HCEC 1CT (cell line): ENCODE measurements at places on chromosomes 7 and 10.

- DNase-seq = no peak
These were observed 136.0 kb upstream of the KAT6B start for GRCh38 chr10:74690393-74690792.

- DNase-seq = peak; percentile 83
These were observed 512 bp downstream of the OSBPL3 start for GRCh38 chr7:24979470-24979862.

GRCh38 chr7:37162106-37162505 is 286.6 kb downstream of the ELMO1 start:
- no peak for DNase-seq

DNA sequence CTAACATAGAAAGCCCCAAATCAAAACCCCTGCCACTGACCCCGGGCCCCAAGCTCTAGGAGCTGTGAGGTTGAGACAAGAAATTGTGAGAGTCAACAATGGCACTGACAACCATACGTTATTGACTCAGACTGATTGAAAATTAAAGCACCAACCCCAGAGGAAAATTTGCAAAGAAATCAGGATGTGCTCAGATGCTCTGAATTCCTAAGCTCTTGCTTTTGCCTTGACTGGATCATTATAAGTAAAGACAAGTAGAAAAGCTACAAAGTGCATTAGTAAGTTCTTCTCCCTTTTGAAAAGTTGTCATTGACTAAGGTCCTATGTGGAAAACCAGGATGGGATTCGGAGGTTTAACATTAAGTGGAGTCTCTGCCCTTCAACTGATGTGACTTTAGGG is 130.2 kb downstream of the SAMD9 start:
- DNase-seq = no peak

- no peak for DNase-seq
These were observed 1.2 kb upstream of the PLXNA4 start for GRCh38 chr7:132577206-132578049.

GRCh38 chr7:43018446-43018845 is 86.3 kb downstream of the MRPL32 start:
- DNase-seq = no peak

- no peak for DNase-seq
These were observed 245.3 kb downstream of the EBF3 start for GRCh38 chr10:129718548-129719414.

- DNase-seq = no peak
These were observed at the start of gene EVX1 for GRCh38 chr7:27242555-27243339. TSS of gene EVX1 (plus strand) at chr7:27242802. CDS start at chr7:27243031, 229 bp downstream.

DNA sequence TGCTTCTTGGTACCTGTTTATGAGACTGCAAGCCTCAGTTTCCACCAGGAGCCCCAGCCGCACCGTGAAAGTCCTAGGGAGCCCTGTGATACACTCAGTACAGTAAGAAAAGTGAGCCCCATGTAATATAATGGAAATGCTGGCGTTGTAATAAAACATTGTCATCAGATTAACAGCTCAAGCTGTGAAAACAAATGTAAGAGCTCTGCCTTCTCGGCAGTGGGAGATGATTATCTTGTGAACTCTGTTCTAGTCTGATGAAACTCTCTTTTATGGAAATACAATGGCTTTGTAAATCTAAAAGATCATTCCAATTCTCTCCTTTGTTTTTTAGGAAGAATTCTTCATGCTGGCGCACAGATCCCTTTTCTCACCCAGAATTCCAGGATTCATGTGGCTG is 299.9 kb downstream of the ABCA13 start:
- DNase-seq = no peak

GRCh38 chr10:121800146-121800545 is 127.7 kb downstream of the ATE1 start:
- no peak for DNase-seq

DNA sequence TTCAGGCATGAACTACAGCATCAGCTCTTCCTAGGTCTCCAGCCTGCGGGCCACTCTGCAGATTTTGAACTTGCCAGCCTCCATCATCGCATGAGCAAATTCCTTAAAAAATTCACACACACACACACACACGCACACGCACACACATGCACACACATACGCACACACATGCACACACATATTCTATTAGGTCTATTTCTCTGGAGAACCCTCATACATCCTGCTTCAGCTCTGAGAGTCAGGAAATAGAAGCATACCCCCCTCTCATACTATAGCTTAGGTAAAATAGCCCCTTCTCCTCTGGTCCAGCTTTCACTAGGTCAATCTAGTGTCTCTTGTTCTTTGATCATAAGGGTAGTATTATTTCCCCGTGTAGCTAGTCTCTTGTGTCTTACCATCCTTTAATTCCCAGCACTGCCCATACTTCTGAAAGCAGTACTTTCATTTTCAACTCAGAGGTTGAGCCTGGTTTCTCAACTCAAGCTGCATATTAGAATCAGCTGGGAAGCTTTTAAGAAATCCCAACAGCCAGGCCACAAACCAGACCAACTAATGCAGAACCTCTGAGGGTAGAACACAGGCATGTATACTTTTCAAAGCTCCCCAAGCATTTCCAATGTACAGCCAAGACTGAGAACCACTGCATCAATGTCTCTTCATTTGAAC is 30.9 kb upstream of the ITGB8 start:
- DNase-seq = no peak

- DNase-seq = no peak
These were observed 2.2 kb upstream of the CELF2 start for GRCh38 chr10:11015446-11015934.

DNA sequence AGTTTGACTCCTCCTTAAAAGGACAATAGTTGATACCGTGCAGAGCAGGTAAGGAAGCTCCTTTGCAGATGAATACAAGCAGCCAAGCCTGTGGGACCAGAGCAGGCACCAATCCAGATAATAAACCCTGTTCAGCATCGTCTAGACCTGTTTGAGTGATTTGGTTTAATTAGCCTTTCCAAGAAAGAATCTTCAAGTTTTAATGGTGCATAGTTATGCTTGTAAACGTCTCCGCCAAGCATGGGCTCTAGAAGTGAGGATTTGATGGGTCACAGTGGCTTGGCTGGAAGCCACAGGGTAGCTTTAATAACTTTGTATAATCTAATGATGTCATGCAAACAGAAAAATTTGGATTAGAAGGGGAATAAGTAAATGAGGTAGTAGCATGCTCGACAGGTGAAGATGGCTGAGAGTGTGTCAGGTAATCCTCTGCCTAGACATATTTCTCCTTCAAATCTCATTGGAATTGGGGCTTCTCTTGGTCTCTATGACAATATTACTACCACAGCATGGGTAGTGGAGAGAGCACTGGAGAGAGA is 188.4 kb downstream of the DYNC1I1 start:
- DNase-seq = no peak

- DNase-seq = no peak
These were observed 121.9 kb downstream of the MAD1L1 start for GRCh38 chr7:2110610-2111396.

GRCh38 chr10:70744617-70745143 is 40.5 kb downstream of the TBATA start:
- DNase-seq = no peak

GRCh38 chr10:79311581-79312407 is 35.5 kb upstream of the PPIF start:
- DNase-seq = no peak

DNA sequence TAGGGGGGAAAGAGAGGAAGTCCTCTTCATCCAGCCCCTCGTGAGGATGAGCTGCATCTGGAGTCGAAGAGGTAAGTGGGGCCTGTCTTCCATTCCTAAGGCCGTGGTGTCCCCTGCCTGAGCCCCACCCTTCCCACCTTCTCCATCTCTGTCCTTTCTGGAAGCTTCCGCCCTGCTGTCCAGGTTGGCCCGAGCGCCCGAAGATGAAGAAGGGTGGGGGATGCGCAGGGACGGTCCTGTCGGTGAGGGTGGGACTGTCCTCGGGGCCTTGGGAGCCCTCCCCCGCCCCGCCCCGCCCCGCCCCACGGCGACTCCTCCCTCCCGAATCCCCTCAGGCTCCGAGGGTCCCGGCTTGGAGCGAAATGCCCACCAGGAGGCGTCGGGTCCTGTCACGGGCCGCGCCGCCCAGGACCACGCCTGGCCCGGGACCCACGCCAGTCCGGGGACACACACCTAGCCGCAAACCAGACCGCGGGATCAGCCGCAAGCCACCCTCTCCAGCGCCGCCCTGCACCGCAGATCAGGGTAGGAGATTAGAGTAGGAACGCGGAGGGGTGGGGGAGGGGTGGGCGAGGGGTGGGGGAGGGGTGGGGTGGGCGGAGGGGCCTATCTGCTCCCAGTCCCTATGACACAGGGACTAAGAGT is 15.3 kb downstream of the GPRIN2 start:
- no peak for DNase-seq

DNA sequence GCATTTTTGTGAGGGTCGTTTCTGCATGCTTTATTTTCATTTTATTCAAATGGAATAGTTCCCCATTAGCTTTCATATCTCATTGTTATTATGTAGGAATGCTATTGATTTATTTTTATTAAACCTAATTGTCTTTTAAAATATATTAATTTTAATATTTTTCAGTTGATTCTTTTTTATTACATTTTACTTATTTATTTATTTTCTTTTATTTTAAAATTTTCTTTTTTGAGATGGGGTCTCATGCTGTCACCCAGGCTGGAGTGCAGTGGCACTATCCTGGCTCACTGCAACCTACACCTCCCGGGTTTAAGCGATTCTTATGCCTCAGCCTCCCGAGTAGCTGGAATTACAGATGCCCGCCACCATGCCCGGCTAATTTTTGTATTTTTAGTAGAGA is 7.4 kb upstream of the STK17A start:
- DNase-seq = no peak

GRCh38 chr10:19653931-19654330 is 162.3 kb upstream of the PLXDC2 start:
- DNase-seq = no peak

- no peak for DNase-seq
These were observed 219.2 kb downstream of the ARHGAP12 start for GRCh38 chr10:31709476-31709875.

GRCh38 chr7:89458114-89458513 is 662.6 kb upstream of the TEX47 start:
- DNase-seq = no peak

- no peak for DNase-seq
These were observed 5.4 kb downstream of the COBL start for GRCh38 chr7:51311166-51311565.

GRCh38 chr10:16612115-16612980 is 90.7 kb upstream of the C1QL3 start:
- DNase-seq = peak; percentile 10

GRCh38 chr7:130825819-130826218 is 91.8 kb upstream of the KLF14 start:
- no peak for DNase-seq

GRCh38 chr7:52656098-52656497 is 379.3 kb upstream of the POM121L12 start:
- DNase-seq = no peak

- no peak for DNase-seq
These were observed 28.0 kb downstream of the RHOBTB1 start for GRCh38 chr10:60916025-60916424.

- DNase-seq = no peak
These were observed 226.9 kb downstream of the ABCA13 start for GRCh38 chr7:48398191-48398590.

GRCh38 chr10:132926070-132926469 is 16.3 kb downstream of the CFAP46 start:
- DNase-seq = no peak

DNA sequence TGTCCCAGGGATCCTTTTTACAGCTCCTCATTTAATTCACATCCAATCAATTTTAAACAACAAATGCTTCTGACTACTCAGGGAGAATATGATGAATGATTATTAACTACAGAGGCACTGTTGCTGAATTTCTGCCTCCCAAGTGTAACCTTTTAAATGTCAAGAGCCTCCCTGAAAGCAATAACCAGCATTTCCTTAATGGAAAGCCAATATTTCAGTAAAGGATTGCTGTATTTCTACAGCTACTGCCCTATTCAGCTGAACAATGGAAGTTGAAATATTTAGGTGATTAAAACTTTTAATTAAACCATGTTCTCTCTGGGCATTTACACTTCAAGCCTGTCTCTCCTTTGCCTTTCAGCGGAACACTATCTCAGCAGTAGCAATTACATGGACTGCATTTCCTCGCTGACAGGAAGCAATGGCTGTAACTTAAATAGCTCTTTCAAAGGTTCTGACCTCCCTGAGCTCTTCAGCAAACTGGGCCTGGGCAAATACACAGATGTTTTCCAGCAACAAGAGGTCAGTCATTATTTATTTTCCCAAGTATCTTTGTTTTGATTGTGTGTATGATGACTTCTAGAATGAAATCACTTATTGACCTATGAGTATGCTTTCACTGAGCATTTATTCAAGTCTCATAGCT is 304.7 kb downstream of the BICC1 start:
- DNase-seq = peak; percentile 60

GRCh38 chr7:31805209-31805818 is 118.3 kb downstream of the PPP1R17 start:
- DNase-seq = no peak

- no peak for DNase-seq
These were observed 19.7 kb upstream of the MSRB2 start for GRCh38 chr10:23075672-23076071.

GRCh38 chr10:45417746-45418145 is 43.7 kb downstream of the ALOX5 start:
- no peak for DNase-seq

GRCh38 chr10:29525762-29526161 is 109.0 kb downstream of the SVIL start:
- DNase-seq = no peak
